GM04504 (cell line): ENCODE measurements at places on chromosomes 2 and 18.
A peak's percentile ranks its signal among the peaks of the same experiment; 100 is the strongest.

GRCh38 chr18:56947236-56947635, 199.7 kb upstream of the BOD1L2 start:
- DNase-seq, result no peak

GRCh38 chr2:73468376-73468775, 82.7 kb downstream of the ALMS1 start:
- DNase-seq, result no peak

DNA sequence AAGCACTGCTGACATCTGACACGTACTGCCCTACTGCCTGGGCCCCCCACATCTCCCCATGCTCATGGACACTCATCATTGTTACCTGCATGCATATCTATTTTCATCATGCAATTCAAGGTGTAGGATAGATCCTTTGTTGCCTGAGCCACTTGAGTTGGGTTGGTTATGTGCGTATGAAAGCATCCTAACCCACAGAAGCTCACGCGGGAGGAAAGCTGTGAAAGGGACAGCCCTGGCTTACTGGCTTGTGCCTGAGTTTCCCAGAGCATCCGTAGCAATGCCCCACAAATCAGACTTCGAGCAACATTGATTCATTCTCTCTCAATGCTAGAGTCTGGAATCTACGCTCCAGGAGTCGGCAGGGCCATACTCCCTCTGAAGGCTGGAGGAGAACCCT, 285.5 kb downstream of the PHLPP1 start:
- DNase-seq, result no peak

GRCh38 chr18:23340661-23341060, 112.4 kb upstream of the RIOK3 start:
- no peak for DNase-seq

DNA sequence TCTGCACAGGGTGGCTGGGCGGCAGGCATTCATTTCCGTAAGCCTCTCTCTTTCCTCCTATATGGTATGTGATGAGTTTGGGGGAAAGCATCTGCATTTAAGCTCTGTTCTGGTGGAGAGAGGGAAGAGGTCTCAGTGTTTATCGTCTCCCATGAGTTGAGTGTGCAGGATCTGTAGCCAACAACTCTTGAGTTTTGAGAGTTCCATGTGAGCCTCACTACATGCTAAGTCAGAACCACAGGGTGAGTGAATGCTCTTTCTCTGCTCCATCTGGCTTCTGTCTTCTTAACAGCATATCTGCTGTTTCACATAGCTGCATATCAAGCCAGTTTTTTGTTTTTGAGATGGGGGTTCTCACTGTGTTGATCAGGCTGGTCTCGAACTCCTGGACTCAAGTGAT, 22.7 kb downstream of the RAB31 start:
- no peak for DNase-seq

- no peak for DNase-seq
These were observed 7.6 kb downstream of the BARD1 start for GRCh38 chr2:214801768-214802397.

GRCh38 chr2:42838133-42838532, 45.8 kb upstream of the HAAO start:
- DNase-seq, result no peak

- DNase-seq, result no peak
These were observed 23.3 kb downstream of the CYP26B1 start for GRCh38 chr2:72124376-72124775.

DNA sequence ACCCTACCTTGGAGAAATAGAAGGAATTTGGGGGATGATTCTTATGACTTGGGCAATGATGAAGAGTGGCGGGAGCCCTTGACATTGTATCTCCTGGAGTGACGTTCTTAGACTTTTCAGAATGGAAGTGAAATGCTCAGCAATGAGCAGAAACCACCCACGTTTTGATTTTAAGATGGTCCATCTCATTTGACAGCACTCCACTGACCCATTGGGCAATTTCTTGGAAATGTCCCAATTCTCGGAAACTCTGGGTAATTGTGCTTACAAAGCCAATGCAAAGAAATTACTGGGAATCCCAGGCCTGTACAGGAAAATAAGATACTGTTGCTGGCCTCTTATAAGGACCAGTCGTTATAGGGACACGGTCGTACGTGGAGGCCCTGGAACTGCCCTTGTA, 170.0 kb upstream of the COPS8 start:
- DNase-seq, result no peak

- DNase-seq, result peak; percentile 50
These were observed at the start of gene FECH for GRCh38 chr18:57586251-57587049. FECH (minus strand) TSS chr18:57586702; CDS start chr18:57586620, 82 bp downstream.

DNA sequence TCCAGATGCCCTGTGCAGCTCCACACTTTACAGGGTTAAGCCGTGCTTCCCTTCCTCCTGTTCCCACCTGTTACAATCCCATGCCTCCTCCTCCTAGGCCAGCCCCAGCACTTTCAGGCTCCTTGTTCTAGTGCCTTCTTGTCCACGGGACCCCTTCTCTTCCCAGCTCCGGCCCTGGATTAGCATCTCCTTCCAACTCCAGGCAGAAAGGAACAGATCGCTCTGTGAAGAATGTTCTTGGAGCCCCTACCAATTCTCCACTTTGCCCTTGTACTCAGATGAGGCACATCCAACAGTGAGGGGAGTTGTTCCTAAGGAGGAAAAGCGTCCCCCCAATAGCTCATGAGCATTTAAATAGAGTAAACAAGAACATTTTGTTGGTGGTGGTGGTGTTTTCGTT, 72.7 kb downstream of the CABLES1 start:
- DNase-seq, result no peak

GRCh38 chr2:86350751-86351150, 13.3 kb upstream of the REEP1 start:
- DNase-seq, result no peak

DNA sequence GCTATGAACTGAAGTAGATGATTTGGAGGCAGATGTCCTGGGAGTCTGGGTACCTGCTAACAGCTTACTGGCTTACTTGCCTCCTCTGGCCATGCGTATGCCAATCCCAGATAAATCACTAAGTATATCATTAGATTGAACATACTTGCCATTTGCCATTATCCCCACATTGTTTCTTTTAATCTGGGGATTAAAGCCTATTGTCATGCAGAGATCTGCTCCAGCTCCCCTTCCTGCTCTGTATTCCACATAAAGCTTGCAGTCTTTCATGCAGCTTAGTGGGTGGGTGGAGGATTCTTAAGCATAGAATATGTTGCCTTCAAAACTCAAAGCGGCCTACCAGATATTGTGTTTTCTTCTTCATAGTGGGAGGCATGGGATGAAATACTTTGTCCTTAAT, 311.8 kb upstream of the MMADHC start:
- DNase-seq, result no peak

DNA sequence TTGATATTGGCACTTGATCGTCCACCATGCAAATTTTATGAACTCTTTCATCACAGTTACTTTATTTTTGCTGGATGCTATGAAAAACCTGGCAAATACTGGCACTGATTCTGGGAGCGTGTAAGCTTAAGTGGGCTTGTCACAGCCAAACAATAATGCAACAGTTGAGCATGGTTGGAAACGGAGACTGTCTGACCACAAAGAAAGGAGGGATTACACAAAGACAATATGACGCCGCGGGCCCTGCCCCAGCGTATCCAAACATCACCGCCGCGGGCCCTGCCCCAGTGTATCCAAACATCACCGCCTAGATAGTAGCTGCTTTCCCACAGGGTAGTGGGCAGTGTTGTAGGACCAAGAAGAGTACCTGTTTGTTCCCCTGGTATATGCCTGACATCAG, 135.9 kb downstream of the PRPF40A start:
- DNase-seq, result no peak

DNA sequence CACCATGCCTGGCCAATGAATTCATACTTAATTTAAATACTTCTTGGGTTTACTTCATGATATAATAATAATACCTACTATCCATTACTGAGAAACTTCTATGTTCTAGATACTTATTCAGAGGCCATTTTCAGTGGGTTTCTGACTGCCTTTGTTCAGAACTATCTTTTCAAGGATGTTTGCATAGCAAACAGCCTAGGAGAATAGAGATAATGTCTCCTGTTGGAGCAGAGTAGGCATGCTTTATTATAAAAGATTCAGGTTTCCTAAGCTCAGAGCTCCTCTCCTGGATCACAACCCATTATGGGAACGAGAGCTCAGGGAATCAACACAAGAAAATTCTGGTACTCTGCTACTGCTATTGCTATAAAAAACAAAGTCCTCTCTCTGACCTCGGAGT, 11.1 kb downstream of the FASTKD1 start:
- DNase-seq, result no peak
